ENCODE measurements at places on chromosomes 3 and 15. TPM values are rescaled to one million over a fixed set of nuclear protein-coding genes. Genes with fewer than 3 reads are reported as not detected.
A peak's percentile ranks its signal among the peaks of the same experiment; 100 is the strongest.

DNA sequence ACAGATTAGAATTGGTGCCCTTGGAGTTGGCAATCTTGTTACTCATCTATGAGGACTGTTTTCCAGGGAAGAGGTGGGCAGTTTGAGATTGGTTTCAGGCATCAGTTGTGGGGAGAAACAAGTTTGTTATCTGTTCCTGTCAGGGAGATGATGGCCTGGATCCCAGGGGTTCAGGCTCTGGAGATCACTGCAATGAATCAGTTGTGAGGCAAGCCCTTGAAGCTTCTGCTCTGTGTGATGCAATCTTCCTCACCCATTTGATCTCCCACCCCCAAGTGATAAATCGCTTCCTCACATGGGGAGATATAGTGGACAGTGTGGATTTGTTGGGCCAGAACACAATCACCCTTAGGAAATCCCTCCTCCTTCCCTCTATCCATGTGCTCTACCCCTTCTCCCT lies 276.6 kb upstream of the LRTM1 start:
- no peaks in the 10 kb centered on the region for H3K36me3 ChIP-seq
- no peaks in the 10 kb centered on the region for H3K27me3 ChIP-seq
- H3K4me1 ChIP-seq: no peaks in the 10 kb centered on the region
- no peak for DNase-seq
- no peak overlapping the region for H3K4me3 ChIP-seq

DNA sequence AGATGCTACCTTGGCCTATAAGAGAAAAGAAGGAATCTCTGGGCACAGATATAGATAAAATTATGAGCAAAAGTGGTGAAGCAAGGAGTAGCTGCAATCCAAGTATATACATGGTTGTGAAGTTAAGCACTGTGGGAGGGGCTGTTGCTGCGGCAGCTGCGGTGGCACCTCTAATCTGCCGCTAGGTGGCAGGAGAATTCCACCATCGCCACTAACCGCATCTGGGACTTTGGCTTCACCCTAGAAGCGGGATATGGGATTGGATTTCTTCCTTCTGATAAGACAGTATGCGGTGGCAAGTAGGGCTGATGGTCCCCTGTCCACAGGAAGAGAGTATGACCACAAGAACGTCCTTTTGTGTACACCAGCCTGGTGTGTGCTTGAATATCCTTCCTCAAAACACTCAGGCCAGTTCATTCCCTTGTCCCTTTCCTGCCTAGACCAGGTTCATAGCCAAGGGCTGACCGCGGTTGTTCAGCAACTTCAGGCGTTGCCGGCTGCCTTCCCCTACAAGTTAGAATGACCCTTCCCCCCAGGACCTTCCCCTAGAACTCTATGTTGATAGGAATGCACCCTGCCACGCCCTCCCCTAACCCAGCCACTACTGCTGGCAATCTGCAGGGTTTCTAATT lies 5.1 kb downstream of the MAGEL2 start:
- no peaks in the 10 kb centered on the region for H3K27me3 ChIP-seq
- no peak overlapping the region for H3K4me3 ChIP-seq
- DNase-seq: peak; percentile 55
- H3K4me1 ChIP-seq: no peaks in the 10 kb centered on the region
- H3K36me3 ChIP-seq: no peaks in the 10 kb centered on the region

DNA sequence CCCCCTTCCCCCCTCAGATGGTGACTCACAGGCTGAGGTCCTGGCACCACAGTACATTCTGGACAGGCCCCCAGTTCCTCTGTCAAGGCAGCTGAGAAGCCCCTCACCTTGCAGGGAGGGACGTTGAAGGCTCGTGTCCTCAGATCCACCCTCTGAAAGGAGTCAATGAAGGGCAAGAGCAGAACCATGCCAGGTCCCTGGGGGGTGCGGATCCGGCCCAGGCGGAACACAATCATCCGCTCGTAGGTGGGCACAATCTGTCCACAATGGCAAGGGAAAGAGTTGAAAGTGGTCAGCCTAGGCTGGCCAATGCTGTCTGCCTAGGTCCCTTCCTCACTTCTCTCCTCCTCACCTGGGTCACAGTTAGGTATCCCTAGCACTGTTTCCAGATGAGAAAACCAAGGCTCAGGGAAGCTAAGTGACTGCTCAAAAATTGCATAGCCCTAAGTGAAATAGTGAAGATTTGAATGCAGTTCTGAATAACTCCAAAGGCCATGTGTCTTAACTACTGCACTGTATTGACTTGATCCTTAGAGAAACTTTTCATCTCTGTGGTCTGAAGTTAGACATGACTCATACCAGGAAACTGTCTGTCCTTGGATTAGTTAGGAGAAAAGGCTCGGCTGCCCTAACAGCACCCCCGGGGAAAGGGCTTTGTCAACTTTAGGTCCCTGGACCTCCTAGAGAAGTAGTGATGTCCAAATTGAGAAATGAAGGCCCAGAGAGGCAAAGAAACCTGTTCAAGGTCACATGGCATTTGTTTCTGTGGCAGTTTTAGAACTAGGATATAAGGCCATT lies 2.9 kb downstream of the STOML1 start:
- H3K4me3 ChIP-seq: no peak overlapping the region
- peaks cover 2% of the 10 kb centered on the region for H3K36me3 ChIP-seq
- no peaks in the 10 kb centered on the region for H3K27me3 ChIP-seq
- H3K27ac ChIP-seq: no peak overlapping the region
- no peak for DNase-seq

The RNU6-1 gene
- not detected for total RNA-seq

The NEDD4 gene
- 6.9 TPM for total RNA-seq

DNA sequence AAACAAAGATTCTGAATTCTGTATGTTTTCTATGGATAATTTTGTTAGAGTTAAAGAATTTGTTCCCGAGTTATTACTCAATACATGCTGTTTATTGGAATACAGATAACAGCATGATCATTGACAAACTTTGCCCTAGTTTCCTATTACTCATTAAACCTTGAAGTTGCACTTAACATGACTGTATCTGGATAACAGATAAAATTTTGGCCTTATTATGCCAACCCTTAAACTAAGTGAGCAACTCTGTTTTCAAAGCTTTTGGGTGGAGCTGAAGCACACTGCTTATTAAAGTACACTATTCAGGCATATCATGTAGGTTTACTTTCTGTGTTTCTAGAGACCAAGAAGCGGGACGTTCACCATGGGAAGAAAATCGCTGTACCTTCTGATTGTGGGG lies at the start of gene AADAC:
TSS of gene AADAC (plus strand) at position 318 of the 400 bp plus-strand sequence. CDS start at position 365, 47 bp downstream.
- no peak within 1 kb of the TSS for H3K27ac ChIP-seq
- no peak for DNase-seq
- no peaks in the 10 kb centered on the region for H3K4me1 ChIP-seq
- H3K36me3 ChIP-seq: no peaks in the 10 kb centered on the region
- H3K4me3 ChIP-seq: no peak within 1 kb of the TSS
- H3K27me3 ChIP-seq: no peaks in the 10 kb centered on the region

- no peak overlapping the region for H3K27ac ChIP-seq
- H3K4me3 ChIP-seq: no peak overlapping the region
- no peak for DNase-seq
- H3K27me3 ChIP-seq: no peaks in the 10 kb centered on the region
Observed at GRCh38 chr3:35785234-35785888, 146.0 kb downstream of the ARPP21 start.

GRCh38 chr3:172550347-172550943 lies 27.2 kb upstream of the TNFSF10 start:
- DNase-seq: peak; percentile 19
- H3K4me1 ChIP-seq: peaks cover 18% of the 10 kb centered on the region
- no peaks in the 10 kb centered on the region for H3K27me3 ChIP-seq
- no peak overlapping the region for H3K27ac ChIP-seq

The NAALADL2 gene
- total RNA-seq: not detected

The MYZAP gene
- total RNA-seq: not detected

Data from natural killer cell (primary cell).